ENCODE measurements at places on chromosomes 4 and X.

- DNase-seq = no peak
Measured at GRCh38 chr4:105116616-105117319, 29.9 kb upstream of the TET2 start.

GRCh38 chrX:121836000-121836399, 788.6 kb downstream of the GLUD2 start:
- DNase-seq = no peak

DNA sequence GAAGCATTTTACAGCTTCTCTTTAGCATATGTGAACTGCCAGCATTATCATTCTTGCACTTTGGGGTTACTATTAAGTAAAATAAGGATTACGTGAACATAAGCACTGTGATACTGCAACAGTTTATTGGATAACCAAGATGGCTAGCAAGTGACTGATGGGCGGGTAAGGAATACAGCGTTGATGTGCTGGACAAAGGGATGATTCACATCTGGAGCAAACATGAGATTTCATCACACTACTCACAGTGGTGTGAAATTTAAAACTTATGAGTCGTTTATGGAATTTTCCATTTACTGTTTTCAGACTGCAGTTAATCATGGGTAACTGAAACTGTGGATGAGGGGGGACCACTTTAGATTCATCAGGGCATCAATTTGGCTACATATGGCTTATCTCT, 16.0 kb downstream of the NBDY start:
- DNase-seq = no peak

DNA sequence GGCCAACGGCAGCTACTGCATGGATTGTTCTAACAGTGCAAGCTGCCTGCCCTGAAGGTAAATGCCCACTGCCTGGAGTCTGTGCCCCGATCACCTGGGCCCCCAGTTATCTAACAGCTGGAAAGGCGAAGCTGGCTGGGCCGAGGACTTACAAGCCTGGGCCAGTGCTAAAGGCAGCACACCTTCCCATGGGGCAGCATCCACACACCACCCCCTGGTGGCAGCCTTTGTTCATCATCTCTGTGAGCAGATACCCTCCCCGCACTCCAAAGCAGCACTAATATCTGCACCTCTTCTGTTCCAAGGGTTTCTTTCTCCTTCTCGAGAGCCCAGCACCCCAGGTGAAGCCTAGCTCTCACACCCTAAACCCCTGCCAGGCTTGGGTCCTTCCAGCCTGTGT, 7.6 kb downstream of the SLC2A9 start:
- peak; percentile 71 for DNase-seq

GRCh38 chrX:11949291-11949690, 189.0 kb upstream of the FRMPD4 start:
- no peak for DNase-seq

DNA sequence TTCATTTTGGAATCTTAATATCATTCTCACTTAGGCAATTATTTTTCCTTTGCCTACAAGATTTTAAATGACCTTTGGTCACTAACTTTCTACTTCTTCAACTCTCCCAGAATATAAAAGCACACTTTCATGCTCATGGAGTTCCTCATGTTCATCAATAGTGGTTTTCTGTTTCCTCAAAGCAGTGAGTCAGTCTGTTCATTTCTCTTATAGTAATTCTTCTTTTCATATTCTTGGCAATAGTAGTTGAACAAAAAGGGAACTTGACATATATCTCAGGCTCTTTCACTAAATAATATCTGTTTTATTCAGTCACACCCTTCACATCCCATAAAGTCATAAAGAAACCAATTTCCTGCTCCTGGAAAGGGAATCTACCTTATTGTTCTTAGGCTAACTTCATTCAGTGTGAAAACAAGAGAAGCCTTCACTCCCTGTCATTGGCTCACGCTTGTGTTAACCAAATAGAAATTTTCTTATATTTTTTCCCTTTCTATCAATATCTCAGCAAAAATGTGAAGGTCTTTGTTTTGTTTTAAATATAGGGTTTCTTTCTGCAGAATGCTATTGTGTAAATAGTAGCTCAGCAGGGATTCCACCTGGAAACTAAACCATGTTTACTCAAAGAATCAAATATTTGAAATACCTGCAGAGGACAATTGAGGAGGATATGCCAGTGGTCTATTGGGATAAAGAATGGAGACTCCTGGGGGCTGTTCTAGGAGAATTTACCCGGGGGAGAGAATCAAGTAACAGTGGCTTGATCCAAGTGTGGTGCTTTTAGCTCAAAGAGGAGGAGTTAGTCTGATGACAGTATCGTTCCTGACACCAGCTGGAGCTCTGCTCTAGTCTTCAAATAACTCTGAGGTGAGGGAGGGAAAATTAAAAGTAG, 13.4 kb upstream of the TNIP3 start:
- DNase-seq = no peak

GRCh38 chrX:148134578-148134977, 153.4 kb downstream of the FMR1NB start:
- no peak for DNase-seq

- no peak for DNase-seq
Measured at GRCh38 chr4:8325291-8325973, 55.9 kb downstream of the HTRA3 start.

DNA sequence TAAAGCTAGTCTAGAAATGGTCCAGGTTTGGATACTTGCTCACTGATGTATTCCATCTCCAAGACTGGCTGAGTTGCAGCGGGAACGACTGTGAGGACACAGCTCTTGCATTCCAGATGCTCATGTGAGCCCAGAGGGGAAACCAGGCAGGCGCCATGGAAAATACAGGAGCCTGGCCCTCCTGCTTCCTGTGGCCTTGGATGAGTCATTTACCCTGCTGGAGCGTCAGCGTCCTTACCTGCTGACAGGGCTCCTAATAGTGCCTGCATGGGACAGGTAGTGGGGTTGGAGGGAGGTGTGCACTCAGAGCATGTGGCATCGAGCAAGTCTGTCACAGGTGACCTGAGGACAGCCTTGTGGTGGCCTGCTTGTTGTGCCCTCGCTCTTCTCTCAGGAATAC, 69.4 kb downstream of the NSG1 start:
- no peak for DNase-seq

GRCh38 chrX:63993936-63994335, 208.9 kb upstream of the ARHGEF9 start:
- no peak for DNase-seq

DNA sequence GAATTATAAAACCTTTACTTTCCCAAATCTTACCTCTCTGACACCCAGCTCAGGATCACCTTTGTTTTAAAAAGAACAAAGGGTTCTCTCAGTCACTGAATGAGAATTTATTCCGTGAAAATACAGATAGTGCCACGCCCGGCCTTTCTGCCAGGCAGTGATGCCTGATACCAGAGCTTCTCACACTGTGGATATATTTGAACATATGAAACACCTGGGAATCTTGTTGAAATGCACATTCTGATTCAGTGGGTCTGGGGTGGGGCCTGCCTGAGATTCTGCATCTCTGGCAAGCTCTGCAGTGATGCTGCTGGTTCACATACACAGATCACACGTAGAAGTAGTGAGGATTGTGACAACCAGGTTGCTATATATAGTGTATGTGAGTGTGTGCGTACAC, 46.0 kb downstream of the ELOVL6 start:
- no peak for DNase-seq

- no peak for DNase-seq
Measured at GRCh38 chr4:71709961-71710360, 73.9 kb downstream of the GC start.

- DNase-seq = peak; percentile 35
Measured at GRCh38 chr4:10164877-10165283, 48.3 kb upstream of the WDR1 start.

- DNase-seq = no peak
Measured at GRCh38 chr4:168694667-168695066, 197.8 kb downstream of the PALLD start.

DNA sequence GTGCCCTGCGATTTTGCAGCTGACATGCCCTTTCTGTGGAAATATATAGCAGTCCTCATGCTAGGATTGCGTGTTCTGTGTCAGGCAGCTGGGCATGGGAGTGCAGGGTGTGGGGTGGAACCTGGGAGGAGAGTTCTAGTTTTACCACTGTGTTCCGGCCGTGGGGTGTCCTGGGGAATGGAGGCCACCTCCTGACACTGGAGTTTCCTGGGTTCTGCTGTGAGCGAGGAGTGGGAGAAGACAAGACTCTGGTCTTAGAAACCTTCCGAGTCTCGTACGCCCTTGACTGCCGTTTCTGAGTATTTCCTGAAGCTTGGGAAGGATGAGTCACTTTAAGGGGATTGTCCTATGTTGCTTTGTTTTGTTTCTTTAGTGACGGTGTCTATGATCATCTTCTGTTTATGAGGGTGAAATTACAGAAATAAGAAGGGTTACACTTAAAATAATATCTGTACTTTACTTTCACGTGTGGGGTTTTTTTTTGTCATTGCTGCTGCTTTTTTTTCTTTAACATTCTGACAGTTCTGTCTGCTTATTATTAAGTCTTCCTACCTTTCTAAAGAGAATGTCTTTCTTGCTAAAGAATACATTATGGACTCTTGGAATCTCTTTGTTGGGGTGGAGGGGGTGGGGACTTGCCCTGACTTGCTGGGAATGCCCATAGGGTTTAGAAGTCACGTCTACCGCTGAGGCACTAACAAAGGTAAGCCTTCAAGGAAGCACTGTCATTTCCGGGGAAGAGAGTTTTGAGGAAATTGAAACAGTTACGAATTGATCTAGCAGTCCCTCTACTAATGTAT, 19.1 kb downstream of the CD99 start:
- peak; percentile 38 for DNase-seq

GRCh38 chr4:125388613-125389012, 73.9 kb downstream of the FAT4 start:
- DNase-seq = no peak

DNA sequence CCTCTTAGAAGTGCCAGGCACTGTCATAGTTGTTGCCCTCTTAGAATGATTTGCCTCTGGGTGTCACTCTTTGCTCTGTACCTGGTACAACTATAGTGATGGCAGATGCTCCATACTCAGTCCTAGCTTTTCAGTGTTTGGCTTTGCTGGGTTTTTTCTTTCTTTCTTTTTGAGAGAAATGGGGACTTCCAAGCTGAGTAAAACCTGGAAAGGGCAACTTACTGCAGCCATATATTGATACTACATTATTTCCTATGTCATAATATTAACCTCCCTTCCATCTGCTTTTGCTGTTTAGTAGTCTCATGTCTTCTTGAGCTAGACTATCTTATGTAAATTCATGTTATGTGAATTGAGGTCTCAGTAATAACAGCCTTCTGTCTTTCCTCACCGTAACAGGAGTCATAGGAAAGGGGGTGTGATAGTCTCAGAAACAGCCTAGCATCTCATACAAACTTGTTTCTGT, 49.0 kb downstream of the NIPAL1 start:
- DNase-seq = no peak

DNA sequence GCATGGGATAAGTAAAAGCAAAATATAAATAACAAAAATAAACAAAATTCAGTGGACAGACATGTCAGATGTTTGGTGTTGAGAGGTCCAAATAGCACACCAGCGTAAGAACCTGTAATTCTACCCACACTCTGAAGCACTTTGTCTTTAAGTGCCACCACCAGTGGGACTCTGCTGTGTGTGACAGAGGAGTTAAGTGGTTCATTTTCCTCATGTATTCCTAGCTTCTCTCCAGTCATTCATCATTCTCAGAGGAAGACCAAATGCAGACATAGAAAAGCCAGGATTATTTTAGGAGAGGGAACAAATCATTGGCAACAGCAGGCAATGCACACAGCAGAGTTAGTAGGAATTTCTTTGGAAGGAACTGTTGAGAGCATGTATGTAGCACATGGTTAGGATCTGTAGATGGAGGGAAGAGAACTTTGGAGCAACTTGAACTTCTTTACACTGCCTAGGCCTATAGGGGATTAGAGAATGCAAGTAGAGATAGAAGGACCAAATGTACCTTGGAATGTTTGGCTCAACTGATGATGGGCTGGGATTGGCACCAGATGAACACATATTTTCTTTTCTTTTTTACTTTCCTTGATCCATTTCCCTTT, 43.0 kb upstream of the ARHGAP24 start:
- no peak for DNase-seq

GRCh38 chr4:141352331-141352730, 131.6 kb downstream of the ZNF330 start:
- no peak for DNase-seq

DNA sequence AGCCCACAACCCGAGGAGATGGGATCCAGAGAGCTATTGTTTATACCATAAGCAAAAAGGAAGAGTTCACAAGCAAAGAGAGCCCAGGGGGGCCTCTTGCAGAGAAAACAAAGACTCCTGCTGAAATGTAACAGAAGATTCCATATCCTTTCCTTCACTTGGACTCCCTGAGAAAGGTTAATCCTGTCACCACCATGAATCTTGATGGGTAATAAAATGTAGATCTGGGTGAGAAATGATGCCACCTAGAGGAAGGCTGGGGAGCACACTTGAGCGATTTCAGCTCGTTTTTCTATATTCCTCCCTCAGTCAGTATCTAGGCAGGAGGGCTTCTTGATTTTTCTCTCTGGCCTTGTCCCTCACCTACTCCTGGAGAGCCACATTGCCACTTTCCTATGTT, 10.2 kb upstream of the KCNE5 start:
- DNase-seq = peak; percentile 20

DNA sequence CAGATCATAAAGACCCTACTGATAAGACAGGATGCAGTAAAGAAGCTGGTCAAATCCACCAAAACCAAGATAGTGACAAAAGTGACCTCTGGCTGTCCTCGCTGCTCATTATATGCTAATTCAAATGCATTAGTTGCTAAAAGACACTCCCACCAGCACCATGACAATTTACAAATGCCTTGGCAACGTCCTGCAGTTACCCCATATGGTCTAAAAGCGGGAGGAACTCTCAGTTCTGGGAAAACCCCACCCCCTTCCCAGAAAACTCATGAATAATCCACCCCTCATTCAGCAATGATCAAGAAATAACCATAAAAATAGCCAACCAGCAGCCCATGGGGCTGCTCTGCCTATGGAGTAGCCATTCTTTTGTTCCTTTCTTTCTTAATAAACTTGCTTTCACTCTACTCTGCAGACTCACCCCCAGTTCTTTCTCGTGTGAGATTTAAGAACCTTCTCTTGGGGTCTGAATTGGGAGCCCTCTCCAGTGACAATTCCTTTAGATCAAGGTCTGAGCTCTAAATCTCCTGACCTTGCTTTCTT, 217.1 kb upstream of the STS start:
- no peak for DNase-seq

- no peak for DNase-seq
Measured at GRCh38 chrX:100353326-100353725, 56.7 kb downstream of the PCDH19 start.

- DNase-seq = no peak
Measured at GRCh38 chrX:47752685-47753084, 84.0 kb upstream of the ZNF81 start.

DNA sequence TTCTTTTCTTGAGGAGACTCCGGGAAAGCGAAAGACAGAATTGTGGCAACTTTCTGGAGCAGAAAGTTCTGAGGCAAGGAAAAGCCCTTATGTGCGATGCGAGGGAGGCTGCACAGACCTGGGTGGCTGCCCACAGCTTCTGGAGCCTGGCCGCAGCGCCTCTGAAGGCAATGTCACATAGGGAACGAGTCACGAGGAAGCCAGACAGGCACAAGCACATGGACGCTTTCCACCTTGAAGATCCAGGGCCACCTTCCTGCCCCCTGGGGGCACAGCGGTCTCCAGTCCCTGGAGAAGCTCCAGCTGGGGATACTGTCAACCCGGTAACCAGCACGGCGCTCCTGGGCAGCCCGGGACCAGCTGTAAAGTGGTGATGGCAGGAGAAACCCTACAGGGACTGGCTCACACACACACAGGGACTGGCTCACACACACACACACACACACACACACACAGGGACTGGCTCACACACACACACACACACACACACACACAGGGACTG, 69.8 kb downstream of the MTNR1A start:
- no peak for DNase-seq
